A673 (cell line): ENCODE measurements at places on chromosomes 13 and 19.
A peak's percentile ranks its signal among the peaks of the same experiment; 100 is the strongest.

DNA sequence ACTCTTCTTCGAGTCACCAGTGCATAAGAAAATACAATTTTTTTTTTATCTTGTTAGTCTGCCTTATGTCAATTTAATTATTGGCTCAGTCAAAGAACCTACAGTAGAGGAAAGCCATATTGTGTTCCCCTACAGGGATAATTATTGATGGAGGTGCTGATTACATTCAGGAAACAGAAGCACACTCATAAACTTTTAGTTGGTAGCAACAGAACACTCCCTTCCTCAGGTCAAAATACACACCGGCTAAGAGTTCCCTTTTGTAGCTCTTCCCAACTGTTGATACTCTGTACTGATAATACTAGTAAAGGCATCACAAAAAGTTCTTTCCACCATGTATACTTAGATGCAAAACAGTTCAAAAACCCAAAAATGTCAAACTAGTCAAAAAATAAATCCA lies 18.4 kb downstream of the FOXO1 start:
- DNase-seq, result peak; percentile 20

- DNase-seq, result no peak
Measured at GRCh38 chr13:46100191-46100815, 4.5 kb downstream of the CPB2 start.

DNA sequence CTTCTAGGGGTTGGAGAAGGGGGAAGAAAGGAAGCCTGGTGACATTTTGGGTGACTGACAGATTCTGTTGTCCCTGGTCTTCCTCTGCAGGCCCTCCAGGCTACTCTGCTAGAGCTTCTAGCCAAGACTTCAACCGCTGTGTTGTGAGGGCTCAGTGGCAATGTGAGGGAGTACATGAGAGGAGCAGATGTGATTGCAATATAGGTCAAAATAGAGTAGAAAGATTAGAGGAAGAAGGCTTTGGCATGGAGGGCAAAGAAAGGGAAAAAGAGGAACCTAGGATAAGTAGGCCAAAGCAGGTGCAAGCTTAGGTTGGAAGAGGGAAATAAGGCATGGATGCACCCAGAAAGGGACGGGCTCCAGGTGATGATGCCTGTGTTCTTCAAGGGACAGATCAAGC lies 216.9 kb downstream of the RGCC start:
- DNase-seq, result no peak

GRCh38 chr13:80559944-80560343 lies 219.0 kb upstream of the SPRY2 start:
- no peak for DNase-seq

GRCh38 chr13:77351315-77351714 lies 24.4 kb upstream of the MYCBP2 start:
- DNase-seq, result peak; percentile 5

GRCh38 chr13:26220575-26220974 lies 1.5 kb downstream of the RNF6 start:
- no peak for DNase-seq

DNA sequence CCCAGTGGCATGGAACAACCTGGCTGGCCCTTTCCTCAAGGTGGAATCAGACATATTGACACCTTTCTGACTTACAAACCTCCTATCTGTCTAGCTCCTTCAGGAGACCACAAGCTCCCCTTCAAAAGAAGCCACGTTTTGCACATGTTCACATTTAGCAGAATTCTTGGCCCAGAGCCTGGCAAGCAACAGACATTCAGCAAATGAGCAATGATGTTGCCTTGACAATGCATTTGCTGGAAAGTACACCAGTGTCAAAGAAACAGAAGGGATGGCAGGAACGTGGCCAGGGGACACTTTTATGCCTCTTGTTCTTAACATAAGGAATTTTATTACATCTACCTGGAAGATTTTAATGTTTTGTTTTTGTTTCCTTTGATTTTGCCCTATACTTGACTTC lies 85.5 kb upstream of the FGF14 start:
- peak; percentile 38 for DNase-seq

GRCh38 chr13:110118106-110118505 lies 188.9 kb downstream of the COL4A1 start:
- DNase-seq, result peak; percentile 37

DNA sequence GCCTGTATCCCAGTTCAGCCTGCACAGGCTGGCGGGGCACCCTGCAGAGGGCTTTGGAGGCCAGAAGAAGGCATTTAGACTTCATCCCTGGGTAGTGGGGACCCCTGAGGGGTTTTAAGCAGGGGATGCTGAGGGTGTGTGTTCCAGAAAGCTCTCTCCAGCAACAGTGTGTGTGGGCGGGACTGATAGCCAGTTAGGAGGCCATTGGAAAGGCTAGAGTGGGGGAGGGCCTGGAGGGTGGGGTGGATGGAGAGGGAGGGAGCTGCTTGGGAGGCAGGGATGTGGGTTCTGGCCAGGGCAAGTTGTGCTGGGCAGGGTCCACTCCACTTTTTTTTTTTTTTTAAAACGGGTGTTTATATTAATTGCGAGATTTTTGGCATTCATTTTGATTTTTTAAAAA lies 28.3 kb downstream of the LYL1 start:
- DNase-seq, result no peak

DNA sequence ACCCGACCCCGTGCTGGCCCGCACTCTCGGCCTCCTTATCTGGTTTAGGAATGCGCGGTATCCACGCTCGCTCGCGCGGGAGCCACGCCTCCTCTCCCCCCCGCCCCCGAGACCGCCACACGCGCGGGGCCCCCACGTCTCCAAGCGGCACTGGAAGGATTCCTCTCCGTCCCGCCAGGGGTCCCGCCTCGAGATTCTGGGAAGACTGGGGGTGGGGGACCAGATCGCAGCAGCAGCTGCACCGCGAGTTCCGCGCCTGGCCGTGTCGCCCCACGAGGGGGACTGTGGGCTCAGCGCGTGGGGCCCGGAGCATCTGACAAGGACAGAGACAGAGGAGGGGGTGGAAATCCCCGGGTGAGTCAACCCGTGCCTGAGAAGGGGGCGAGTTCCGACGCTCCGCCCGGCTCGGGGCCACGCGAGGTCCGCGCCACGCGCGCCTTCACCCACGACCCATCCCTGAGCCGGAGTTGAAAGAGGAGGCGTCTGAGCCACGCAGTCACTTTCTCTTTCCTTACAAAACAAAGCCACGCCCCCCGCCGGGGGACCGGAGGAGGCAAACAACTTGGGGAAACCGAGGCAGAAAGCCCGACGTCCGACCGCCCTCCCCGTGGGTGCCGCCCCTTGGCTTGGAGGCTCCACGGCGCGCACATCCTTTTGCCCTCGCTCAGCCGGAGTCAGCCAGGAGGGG lies 814 bp downstream of the S1PR2 start:
- DNase-seq, result peak; percentile 43

DNA sequence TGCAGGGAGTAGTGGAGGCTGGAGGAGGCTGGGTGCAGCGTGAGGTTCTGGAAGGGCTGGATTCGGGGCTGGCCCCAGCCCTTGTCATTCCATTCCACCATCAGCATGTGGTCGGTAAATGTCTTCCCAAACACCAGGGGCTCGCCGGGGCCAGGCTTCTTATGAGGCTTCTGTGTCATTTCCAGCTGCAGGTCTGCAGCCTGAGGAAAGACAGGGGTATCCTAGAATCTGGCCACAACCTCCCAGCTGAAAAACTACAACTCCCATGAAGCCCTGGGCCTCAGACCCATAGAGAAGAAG lies 4.4 kb downstream of the BCAT2 start:
- no peak for DNase-seq

DNA sequence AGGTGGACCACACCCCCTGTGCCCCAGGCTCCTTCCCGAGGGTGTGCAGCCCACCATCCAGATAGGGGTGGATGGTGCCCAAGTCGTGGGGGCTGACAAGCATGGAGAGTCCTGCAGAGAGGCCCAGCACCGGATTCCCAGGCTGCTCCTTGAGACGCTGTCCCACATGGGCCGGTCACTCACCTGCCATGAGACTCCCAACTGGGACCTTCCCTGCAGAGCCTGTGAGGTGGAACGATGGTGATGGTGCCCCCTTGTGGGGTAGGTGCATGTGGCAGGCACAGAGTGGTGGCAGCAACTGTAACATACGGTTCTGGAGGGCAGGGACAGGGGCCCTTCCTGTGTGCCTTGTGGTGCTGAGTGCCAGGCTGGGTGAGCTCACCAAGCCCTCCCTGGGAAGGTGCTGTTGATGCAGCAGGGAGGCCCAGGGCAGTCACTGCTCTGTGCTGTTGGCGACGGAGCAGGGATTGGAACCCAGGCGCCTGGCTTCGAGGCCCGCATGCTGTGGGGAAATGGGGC lies 33.1 kb downstream of the PPP1R37 start:
- peak; percentile 58 for DNase-seq
